HFF-Myc (cell line): ENCODE measurements at places on chromosomes 7 and 10.
A peak's percentile ranks its signal among the peaks of the same experiment; 100 is the strongest.

GRCh38 chr7:135414850-135415439 is 95.0 kb downstream of the CNOT4 start:
- DNase-seq, result peak; percentile 40

DNA sequence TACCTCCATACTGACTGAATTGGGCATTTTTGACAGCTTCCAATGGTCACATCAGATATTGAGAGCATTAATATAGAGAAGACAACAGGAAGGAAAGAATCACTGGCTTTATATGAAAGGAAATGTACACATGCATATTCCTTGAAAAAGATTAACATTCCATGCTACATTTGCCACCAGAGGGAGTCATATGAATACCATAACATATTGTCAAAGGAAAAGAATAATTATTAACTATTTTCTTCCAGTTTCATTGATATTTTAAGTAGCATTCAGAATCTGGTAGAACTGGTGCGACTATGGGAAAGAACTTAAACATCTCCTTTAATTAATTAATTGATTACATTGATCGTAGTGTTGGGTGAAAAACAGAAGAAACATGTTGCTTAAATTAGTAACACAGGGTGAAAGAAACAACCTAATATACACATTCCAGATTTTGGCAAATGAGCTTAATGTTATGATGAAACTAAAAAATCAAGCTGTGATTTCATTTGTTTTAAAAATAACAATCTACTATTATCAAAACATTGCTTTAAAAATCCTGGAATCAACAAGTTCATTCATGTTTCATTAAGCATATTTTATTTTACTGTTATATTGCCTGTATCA is 71.5 kb downstream of the GPR85 start:
- no peak for DNase-seq

- DNase-seq, result no peak
These were observed 42.7 kb upstream of the HYAL4 start for GRCh38 chr7:123802249-123802648.

- DNase-seq, result no peak
These were observed 23.5 kb upstream of the ZNF12 start for GRCh38 chr7:6730343-6730633.

DNA sequence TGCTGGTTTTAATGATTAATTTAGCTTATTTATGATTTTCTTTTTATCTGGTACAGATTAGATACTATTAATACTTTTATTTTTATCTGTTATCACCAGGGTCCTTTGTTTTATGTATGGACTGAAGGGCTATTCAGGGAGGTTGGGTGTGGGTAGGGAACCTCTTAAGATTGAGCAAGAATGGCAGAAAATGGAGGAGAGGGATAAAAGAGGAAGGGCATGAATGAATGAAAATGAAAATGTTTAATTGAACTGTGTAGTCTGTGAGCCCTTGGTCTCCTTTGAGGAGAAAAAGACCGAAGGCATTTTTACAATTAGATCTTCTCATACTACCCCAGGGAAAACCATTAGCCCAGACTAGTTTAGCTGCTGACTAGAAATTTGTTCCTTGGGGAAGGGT is 93.1 kb downstream of the CDK14 start:
- no peak for DNase-seq

DNA sequence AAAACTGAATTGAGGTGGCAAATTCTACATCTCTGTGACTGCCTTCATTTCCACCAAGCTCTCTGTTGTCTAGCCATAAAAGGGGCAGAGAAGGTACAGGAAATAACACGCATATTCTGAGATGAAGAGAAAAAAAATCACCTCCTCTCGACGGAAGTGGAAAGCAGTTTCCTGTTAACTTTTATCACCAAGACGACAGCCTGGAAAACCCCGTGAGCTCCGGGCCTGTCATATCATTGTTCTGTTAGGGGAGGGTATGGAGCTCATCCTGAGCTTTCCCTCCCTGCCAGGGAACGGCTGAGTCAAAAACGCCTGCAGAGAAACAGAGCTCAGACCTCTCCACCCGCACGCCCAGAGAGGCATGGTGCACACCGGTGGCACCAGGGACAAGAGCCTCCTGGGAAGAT is 200.3 kb downstream of the PRPF18 start:
- DNase-seq, result no peak
